ENCODE measurements at places on chromosomes 3 and 15.

DNA sequence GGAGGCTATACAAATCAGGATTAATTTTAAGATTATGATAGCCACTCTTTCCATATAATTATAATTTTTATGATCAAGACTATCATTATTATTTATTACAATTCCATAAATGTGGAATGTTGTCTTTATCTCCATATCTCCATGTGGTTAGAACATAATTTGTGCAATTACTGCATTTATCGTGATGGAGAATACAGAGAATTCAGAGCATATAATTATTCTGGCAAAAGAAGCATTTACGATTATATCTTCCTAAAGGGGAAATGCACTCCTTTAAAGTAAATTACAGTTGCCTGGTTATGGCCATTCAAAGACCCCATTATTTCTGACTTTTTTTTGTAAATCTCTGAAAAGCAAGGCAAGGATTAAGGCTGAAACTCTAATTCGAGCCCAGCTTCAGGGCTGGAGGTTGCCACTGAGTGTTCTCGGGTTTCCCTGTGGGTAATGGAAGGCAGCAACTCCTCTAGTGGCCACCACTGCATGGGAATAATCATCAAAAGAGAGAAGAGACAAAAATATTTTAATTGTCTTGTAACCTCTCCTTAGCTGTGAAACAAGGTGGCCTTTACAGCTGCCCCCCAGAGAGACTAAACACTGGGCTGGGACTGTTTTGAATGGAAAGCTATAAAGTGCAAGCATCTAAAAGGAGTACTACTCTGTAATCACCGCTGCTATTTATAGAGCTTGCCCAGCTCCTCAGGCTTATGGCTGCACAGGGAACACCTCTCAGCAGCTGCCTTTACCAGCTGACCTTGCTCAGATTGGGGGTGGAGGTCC, 59.8 kb upstream of the PRTG start:
- DNase-seq: peak; percentile 21

DNA sequence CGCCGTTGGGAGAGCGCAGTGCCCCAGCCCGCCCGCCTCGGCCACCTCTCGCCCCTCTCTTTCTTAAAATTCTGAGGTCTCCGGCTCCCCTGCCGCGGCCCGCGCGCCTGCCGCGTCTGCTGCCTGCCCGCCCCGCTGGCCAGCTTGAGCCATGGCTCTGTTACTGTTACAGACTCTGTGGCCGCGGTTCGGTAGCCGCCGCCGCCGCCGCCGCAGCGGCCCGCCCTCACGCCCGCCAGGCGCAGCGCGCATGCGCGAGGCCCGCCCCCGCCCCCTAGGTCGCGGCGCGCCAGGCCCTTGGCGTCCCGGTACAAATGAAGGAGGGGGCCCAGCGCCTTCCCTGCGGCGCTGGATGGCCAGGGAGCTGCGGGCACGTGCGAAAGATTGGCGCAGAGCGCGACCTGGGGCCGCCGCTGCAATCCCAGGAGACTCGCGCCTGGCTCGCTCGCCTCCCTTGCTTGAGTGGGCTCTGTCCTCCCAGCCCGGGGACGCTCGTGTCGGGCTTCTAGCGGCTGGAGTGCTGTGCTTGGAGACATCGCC, at the start of gene ONECUT1:
Gene ONECUT1 (minus strand): TSS at position 168 of the 540 bp plus-strand sequence. CDS start 452 bp downstream, outside the sequence.
- peak; percentile 60 for DNase-seq

DNA sequence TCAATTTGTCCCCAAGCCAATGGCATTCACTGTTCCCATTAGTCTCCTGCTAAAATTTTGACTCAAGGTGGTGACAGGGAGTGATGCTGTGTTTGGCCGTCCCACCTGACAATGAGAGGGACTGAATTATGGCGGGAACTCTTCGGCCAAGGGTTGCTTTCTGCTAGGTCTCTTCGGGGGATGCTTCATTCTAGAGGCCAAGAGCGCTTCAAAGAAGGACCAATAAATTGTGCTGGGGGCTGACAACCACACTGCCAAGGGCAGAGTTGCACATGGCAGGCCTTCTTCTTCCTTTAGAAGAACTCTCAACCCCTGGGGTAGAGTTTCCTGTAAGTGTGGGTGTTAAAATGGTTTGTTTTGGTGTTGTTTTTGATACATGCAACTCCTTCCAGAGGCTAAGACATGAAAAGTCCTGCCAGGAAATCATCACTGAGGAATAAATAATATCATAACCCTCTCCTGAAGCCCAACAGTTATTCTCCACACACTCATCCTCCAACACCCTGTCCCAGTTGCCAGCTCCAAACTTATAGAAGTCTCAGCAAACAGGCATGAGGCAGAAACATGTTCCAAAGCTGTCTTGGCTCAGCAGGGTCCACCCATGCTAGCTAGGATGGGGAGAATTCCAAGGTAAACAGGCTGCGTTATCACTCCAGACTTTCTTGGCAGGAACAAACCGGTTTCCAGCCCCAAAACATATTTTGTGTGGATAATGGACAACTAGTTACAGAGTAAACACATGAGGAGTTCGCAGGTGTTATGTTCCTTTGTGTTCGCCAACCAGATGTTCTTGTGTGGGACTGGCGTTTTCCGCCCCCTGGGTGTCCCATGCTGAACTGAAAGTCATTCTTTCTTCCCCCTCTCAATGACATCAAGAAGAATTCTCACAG, 396.7 kb upstream of the RGMA start:
- no peak for DNase-seq

DNA sequence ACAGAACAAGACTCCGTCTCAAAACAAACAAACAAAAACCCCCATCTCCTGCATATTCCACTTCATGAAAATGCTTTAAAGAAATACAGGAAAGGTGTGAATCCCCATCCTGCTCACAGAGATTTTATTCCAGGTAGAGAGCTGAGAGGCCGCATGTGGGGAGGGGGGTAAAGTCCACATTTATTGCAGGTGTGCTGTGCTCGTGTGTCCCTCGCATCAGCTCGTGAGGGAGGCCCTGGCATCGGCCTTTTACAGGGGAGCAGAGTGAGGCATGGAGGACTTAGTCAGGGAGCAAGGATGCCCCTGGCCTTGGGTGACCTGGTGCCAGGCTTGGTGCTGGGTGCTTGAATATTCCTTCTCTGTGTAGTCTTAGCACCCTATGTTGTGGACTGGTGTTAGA, 413.5 kb upstream of the C2CD4B start:
- no peak for DNase-seq

DNA sequence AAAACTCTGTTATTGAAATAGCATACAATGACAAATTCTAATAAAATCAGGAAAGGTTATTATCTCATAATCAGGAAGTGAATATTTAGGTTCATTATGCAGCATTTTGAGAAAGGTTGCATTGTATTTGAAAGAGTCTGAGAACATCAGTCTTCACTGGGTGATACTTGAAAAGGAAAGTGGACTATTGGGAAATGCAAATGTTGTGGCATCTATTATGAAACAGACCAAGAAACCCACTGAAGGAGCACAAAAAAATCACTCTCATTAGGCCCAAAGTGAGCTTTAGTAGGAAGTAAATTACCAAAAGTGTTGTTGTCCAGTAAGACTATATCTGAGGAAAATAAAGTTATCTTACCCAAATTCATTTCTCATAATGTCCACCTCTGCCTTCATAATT, 90.8 kb downstream of the ZPLD1 start:
- no peak for DNase-seq

- peak; percentile 35 for DNase-seq
Observed at GRCh38 chr3:160921020-160921635, 165.1 kb downstream of the PPM1L start.

GRCh38 chr3:12186046-12186445, 27.3 kb upstream of the TIMP4 start:
- DNase-seq: no peak

DNA sequence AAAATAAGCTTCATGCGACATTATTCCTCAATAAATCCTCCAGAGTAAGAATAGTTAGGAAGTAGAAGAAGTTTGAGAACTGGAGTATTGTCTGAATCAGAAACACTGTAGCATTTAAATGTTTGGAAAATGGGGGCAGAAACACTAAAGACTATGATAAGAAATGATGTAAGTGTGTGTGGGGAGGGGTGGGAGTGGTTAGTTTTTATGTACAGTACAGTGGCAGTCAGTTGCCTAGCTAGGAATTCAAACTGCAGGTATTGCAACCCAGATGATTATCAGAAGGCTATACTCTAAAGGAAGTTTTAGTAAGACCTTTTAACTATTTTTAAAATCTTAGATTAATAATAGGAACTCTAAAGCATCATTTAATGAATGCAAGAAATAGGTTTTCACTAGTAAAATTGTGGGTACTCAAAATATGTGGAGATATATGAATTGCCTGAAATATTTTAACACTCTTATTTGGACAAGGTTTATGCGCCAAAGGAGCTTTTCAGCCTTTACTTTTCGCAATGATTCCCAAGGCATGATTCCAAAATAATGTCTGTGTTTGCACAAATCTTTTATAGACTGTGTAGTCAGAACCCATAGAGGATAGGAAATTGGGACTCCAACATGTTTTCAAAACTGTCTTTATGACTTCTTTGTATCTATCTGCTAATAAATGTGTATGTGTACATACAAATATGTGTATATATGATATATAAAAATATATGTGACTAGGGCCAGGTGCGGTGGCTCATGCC, 8.0 kb upstream of the CCDC50 start:
- DNase-seq: no peak

DNA sequence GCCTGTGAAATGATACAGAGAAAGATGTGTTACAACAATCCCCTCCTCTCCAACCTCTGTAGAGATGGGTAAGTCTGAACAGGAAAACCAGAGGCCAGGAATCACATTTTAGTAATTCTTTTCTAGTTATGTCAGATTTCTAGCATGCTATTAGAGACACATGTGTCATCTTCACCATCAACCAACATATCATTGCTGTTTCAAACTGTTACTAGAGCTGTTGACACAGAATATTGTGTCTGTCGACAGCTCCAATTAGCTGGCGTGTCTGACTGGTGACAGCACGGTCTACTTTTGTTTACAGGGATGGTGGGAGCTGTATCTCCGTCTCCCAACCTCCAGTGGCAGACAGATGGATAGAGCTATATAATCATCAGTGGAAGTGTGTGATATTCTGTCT, 393.2 kb downstream of the SOX2 start:
- DNase-seq: no peak

DNA sequence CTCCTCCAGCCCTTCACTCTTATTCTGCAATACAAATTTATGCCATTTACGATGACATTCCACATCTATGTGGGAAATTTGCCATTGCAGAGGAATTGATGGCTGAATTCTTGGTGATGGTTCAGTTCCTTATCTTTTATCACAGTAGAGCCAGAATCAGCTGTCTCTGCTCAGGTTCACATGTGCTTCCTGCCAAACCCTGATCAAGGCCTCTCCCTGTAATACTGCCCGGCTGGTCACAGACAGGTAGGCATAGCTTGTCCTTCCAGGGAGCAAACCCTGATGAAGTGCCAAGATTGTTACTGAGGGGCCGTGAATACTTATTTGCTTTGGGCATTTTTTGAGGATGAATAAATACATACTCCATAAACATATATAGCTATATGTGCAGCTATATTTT, 450.0 kb downstream of the NSUN3 start:
- DNase-seq: no peak

DNA sequence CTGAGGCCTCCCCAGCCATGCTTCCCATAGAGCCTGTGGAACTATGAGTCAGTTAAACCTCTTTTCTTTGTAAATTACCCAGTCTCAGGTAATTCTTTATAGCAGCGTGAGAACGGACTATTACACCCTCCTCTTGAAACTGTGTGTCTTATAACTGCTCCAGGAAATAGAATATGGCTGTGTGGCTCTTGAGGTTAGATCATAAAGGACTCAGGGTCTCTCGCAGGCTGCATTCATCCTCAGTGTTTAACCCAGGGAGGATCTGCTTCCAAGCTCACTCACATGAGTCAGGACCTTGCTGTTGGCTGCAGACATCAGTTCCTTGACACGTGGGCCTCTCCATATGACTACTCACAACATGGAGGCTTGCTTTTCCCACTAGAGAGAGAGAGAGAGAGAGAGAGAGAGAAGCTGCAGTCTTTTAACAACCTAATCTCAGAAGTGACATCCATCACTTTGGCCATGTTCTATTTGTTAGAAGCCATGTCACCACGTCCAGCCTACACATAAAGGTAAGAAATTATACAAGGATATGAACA, 114.3 kb upstream of the UBE2E1 start:
- no peak for DNase-seq

GRCh38 chr3:30353711-30354467, 252.5 kb upstream of the TGFBR2 start:
- DNase-seq: no peak

GRCh38 chr15:88636050-88636449, 2.8 kb upstream of the ISG20 start:
- no peak for DNase-seq

DNA sequence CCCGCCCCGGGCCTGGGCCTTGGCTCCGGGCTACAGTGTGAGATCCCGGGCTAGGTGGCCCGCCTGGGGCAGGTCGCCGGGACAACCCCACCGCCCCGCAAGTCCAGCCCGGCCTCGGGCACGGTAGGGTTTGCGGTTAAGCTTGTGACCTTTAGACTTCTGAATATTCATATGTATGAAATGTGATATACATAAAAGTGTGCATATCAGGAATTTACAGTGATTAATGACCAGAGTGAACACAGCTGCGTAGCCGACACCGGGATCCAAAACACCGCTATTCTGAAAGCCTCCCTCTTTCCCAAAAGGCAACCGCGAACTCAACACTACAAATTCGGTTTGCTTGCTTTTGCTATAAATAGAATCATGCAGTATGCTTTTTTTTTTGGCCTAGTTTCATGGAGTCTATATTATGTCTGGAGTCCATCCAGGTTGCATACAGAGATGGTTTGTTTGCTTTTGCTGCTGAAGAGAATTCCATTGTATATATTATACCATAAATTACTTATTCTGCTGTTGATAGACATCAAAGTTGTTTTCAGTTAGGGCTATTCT, 636 bp upstream of the SNRPA1 start:
- no peak for DNase-seq

GRCh38 chr3:28294667-28295413, 53.4 kb downstream of the CMC1 start:
- no peak for DNase-seq

- DNase-seq: no peak
Observed at GRCh38 chr15:43441316-43441715, 51.6 kb downstream of the TP53BP1 start.

- peak; percentile 44 for DNase-seq
Observed at GRCh38 chr15:70867911-70868467, 14.0 kb upstream of the LARP6 start.

DNA sequence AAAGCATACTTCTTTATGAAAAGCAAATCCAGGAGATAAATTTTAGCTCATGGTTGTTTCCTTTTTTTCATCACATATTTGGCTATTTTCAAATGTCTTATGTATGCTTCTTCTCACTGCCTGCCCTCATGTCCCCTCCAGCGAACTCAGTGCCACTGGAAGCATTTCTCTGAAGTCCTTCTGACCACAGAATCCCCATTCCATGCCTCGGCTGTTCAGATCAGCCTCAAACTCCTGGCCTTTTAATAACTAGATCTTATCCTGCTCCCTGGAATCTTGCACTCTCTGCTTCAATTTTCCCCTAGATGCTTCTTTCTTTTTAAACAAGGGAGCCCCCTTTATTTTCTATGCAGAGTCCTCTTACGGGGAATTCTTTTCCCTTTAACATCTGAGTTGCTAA, 10.1 kb downstream of the ETV5 start:
- DNase-seq: no peak

- no peak for DNase-seq
Observed at GRCh38 chr3:147640781-147641180, 231.6 kb downstream of the ZIC1 start.

Data from NCI-H1417 (cell line).